ENCODE measurements at places on chromosomes 4 and X.

GRCh38 chrX:12138361-12139313 is at the start of gene FRMPD4:
TSS of gene FRMPD4 (plus strand) at chrX:12138473. CDS start at chrX:12138972, 499 bp downstream.
- no peak for DNase-seq

DNA sequence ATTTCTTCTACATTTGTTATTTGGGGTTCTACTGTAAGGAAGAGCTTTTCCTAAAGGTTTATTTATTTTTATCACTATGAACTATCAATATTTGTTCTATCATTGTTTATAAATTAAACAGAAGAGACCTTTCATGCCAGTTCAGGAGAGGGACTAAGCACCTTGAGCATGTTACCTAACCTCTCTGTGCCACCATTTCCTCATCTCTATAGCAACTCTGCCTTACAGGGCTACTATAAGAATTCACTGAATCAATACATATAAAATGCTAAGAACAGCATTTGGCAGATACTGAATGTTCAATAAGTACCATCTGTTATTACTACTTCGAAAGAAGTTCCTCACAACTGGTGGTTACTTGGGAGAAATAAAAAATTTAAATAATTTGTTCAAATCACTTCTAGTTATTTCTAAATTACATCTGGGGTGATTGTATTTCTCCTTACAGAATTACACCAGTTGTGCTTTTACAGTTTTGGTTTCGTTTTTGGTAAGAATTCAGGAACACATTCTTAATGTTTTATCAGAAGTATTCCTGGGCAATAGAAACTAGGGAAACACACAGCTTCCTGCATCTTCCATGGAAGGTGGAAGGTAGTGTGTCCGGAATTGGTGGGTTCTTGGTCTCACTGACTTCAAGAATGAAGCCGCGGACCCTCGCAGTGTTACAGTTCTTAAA is 32.9 kb downstream of the EREG start:
- no peak for DNase-seq

GRCh38 chr4:184514121-184514988 is 40.0 kb upstream of the IRF2 start:
- no peak for DNase-seq

DNA sequence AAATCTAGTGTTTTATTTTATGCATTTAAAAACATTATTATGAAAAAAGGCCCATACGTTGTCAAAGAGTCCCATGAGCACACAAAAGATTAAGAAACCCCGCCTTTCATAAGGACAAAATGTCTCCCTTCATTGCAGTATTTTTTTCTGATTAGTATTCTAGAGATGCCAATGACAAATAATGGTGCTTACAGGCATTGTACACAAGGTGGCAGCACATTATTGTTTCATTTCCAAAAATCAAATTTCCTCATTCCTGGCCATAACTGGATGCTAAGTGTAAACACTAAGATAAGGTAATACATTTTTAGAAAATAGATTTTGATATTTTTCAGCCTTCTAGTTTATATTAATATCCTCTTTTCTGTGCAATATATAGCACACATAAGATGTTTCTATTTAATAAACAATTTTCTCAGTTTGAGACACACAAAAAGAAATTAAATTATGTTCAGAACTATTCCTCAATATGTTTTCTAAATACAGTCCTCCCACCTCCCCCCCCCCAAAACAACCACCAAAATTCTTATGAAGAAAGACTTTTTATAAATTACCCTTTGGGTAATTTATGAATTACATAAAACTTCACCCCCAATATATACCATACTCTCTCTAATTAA is 47.7 kb downstream of the TIGD2 start:
- DNase-seq, result no peak

DNA sequence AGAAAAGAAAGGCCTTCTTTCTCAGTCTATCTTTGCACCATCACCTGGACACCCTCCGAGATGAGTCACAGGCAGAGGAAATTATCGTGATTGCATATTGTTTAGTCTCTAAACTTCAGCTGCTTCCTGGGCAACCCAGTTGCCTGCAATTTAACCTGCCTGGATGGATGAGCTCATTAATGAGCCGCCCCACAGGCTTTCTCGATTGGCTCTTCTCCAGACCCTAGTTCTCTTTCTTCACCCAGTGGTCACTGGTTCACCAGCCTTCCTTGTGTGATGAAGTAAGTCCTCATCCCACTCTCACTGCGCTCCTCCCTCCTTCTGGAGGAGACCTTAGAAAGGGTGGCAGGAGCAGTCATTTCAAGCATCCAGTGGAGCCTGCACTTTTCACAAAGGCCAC is 94.4 kb downstream of the SOWAHB start:
- DNase-seq, result no peak

DNA sequence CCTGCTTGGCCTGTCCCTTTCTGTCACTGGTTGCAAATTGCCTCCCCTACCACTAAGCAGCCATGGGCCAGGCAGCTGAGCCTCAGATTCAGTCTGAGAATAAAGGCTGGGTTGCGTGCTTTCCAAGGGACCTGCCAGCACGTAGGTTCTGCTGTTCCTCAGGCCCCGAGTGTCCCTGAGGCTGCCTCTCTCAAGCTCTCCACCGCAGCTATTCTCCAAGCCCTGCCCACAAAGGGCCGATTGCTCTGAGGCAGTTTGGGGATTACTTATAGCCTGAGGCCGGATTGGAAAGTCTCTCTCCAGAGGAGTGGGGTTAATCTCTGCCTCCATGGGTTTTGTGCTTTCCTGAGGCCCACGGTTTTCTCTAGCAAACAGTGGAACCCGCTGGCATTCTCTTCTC is 590.7 kb downstream of the BCOR start:
- no peak for DNase-seq

- DNase-seq, result no peak
Measured at GRCh38 chr4:123449362-123449761, 52.8 kb downstream of the SPRY1 start.

GRCh38 chrX:131762802-131763234 is 218.9 kb downstream of the OR13H1 start:
- no peak for DNase-seq

DNA sequence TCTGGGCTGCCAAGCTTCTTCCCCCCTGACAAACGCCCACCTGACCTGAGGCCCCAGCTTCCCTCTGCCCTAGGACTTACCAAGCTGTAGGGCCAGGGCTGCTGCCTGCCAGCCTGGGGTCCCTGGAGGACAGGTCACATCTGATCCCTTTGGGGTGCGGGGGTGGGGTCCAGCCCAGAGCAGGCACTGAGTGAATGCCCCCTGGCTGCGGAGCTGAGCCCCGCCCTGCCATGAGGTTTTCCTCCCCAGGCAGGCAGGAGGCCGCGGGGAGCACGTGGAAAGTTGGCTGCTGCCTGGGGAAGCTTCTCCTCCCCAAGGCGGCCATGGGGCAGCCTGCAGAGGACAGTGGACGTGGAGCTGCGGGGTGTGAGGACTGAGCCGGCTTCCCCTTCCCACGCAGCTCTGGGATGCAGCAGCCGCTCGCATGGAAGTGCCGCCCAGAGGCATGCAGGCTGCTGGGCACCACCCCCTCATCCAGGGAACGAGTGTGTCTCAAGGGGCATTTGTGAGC is 37.0 kb downstream of the HTRA3 start:
- no peak for DNase-seq

GRCh38 chrX:136166221-136166855 is 19.0 kb downstream of the FHL1 start:
- no peak for DNase-seq

DNA sequence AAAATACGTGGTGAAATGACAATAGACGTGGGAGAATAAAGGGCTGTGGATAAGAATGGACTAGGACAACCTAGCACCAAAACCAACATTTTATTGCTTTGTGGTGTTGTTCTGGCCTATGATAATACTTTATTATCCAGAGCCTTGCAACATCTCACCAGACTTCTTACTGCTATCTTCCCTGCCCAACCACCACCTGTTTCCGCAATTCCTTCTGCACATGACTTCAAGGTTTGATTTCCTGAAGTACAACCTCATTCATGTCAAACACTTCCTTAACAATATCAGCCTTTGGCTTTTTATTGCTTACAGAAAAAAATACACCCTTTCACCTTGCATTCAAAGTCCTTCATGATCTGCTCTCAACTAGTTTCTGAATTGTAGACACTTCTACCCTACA is 84.8 kb downstream of the RTL3 start:
- DNase-seq, result no peak

GRCh38 chr4:150010525-150011126 is 67.6 kb upstream of the DCLK2 start:
- DNase-seq, result peak; percentile 61

GRCh38 chr4:61185288-61185687 is 14.8 kb upstream of the ADGRL3 start:
- no peak for DNase-seq

DNA sequence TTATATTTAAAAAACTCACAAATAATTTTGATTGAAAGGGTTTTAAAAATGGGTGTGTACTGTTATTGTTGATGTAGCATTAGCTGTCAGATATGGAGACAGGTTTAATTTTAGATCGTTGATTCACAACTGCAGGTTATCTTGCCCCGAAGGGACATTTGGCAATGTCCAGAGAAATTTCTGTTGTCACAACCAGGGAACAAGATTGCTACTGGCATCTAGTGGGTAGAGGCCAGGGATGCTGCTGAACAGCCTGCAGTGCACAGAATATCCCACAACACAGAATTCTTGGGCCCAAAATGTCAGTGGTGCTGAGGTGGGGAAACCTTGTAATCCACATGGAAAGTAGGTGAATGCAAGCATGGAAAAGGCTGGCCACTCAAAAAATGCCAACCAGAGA is 114.9 kb downstream of the MAGEB17 start:
- no peak for DNase-seq

DNA sequence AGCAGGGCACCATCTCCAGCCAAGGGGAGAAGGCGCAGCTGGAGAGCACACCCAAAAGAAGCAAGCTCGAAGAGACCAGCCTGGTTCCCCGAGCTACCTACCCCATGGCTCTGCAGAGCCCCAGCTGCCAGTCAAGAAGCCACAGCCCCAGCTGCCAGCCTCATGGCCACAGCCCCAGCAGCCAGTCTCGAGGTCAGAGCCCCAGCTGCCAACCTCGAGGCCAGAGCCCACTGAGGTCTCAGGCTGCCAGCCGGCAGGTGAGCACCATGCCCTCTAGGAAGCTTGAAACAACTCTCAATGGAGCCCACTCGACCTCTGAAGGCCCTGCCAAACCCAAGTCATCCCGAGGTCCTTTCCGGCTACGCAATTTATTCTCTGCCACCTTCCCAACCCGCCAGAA is 27.0 kb upstream of the PRPS1 start:
- DNase-seq, result no peak

- no peak for DNase-seq
Measured at GRCh38 chr4:138158746-138159297, 83.3 kb downstream of the SLC7A11 start.

- no peak for DNase-seq
Measured at GRCh38 chr4:155818639-155819038, 47.4 kb downstream of the ASIC5 start.

- no peak for DNase-seq
Measured at GRCh38 chr4:6727081-6727942, 11.3 kb downstream of the BLOC1S4 start.

DNA sequence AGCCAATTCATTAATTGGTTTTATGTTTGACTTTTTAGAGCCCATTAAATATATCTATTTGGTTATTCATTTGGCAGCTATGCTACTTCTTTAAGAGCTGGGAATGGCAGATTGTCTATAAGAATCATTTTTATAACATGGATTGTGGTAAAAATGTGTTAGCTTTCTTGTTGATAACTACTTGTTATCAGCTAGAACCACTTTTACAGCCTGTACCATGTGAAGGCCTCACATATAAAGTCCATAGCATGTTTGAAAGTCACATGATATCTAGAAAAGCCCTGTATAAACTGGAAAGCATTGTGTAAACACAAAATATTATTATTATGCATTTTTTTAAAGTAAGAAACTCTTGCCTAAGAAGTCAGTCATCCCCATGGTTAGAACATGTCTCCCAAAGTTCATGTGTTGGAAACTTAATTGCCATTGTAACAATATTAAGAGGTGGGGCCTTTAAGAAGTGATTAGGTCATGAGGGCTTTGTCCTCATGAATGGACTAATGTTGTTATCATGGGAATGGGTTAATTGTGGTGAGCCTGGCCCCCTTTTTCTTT is 110.9 kb upstream of the BMP2K start:
- no peak for DNase-seq

GRCh38 chr4:111639876-111640275 is 505.4 kb upstream of the FAM241A start:
- DNase-seq, result no peak

GRCh38 chrX:17674601-17675000 is 62.7 kb upstream of the SCML1 start:
- DNase-seq, result no peak

DNA sequence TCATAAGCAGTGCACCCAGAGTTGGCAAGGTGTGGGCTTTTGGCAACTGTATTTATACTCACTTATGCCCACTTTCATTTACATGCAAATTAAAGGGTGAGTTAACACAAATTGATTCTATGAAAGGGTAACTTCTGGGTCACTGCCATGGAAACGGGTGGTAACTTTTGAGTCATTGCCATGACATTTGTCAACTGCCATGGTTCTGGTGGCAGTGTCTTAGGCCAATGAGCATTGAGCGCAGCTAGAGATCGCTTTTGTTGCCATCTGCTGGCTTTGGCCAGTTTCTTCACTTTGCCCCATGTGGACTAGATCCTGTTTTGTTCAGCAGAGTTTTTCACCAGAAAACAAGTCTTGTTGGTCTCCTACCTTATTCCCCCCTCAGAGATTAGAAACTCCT is 170.8 kb upstream of the NUDT6 start:
- DNase-seq, result no peak

DNA sequence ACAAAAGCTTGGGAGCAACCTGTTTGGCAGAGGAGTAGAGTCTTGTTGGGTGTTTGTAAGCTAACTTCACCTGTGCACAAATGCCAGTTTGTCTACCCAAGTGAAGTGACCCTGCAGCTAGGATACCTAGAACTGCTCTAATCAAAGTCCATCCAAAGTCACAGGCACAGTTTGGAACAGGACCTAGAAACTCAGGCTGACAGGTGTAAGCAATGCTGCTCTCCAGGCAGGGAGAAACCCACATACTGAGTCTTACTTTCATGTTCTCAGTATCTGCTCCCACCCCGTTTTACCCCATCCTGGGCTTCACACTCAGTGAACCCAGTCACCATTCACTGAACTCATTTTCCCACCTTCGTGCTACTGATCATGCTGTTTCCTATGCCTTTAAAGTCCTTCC is 40.3 kb downstream of the MAML3 start:
- DNase-seq, result no peak

- DNase-seq, result no peak
Measured at GRCh38 chrX:153609917-153610835, 11.2 kb upstream of the CCNQ start.

- no peak for DNase-seq
Measured at GRCh38 chrX:44817029-44817428, 26.8 kb upstream of the DUSP21 start.

- DNase-seq, result no peak
Measured at GRCh38 chrX:41960142-41960541, 36.8 kb upstream of the CASK start.
